Caco-2 (cell line): ENCODE measurements at places on chromosomes 2 and 18. TPM values are rescaled to one million over a fixed set of nuclear protein-coding genes. Genes with fewer than 3 reads are reported as not detected.
A peak's percentile ranks its signal among the peaks of the same experiment; 100 is the strongest.

GRCh38 chr2:232315049-232315922 lies 63.3 kb upstream of the ALPP start:
- DNase-seq = no peak
- H3K4me1 ChIP-seq = no peaks in the 10 kb centered on the region
- no peaks in the 10 kb centered on the region for H3K36me3 ChIP-seq

GKN1 gene
- not detected in 2 replicates for total RNA-seq

- no peaks in the 10 kb centered on the region for H3K27me3 ChIP-seq
- peaks cover 26% of the 10 kb centered on the region for H3K4me1 ChIP-seq
- no peak within 1 kb of the TSS for H3K27ac ChIP-seq
- DNase-seq = peak; percentile 55
These were observed at the start of gene RNPEPL1 for GRCh38 chr2:240567872-240568677. RNPEPL1 (plus strand) TSS chr2:240568484; CDS start chr2:240568587, 103 bp downstream.

- no peak overlapping the region for H3K4me3 ChIP-seq
- H3K27ac ChIP-seq = no peak overlapping the region
- no peak for DNase-seq
- H3K27me3 ChIP-seq = no peaks in the 10 kb centered on the region
- no peaks in the 10 kb centered on the region for H3K36me3 ChIP-seq
- peaks cover 6% of the 10 kb centered on the region; the same call in 1 of the 2 replicates for H3K4me1 ChIP-seq
These were observed 188.9 kb downstream of the MYO1B start for GRCh38 chr2:191434072-191434471.

GRCh38 chr2:223602972-223603371 lies 811 bp upstream of the SCG2 start:
- no peaks in the 10 kb centered on the region for H3K27me3 ChIP-seq
- no peaks in the 10 kb centered on the region for H3K4me1 ChIP-seq
- no peak overlapping the region for H3K27ac ChIP-seq
- no peaks in the 10 kb centered on the region for H3K36me3 ChIP-seq

RAD51AP2 gene
- total RNA-seq = not detected in 2 replicates

- H3K27ac ChIP-seq = no peak overlapping the region
- H3K27me3 ChIP-seq = no peaks in the 10 kb centered on the region
- H3K36me3 ChIP-seq = no peaks in the 10 kb centered on the region
- no peak for DNase-seq
These were observed 35.0 kb downstream of the NDC80 start for GRCh38 chr18:2606335-2606734.

IL36G gene
- total RNA-seq = not detected in 2 replicates

IL1RL2 gene
- total RNA-seq = not detected in 2 replicates

KCNIP3 gene
- total RNA-seq = not detected in 2 replicates

AMER3 gene
- total RNA-seq = 0.79 TPM in 2 replicates

DNA sequence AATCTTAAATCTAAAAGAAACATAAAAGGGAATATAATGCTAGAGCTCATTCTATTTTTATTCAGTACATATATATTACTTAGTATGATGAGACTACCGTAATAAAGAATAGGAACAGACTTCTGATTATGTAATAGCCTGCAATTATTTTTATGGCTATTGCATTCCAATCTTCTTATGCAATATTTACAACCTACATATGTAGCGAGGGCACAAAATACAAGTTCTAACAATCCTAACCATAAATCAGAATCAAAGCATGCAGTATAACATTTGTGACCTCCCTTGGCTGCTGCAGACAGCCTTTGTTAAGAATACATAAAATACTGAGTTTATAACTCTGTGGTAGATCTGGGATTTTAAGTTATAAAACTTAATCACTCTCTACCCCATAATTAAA lies 177.6 kb downstream of the BABAM2 start:
- no peaks in the 10 kb centered on the region for H3K27me3 ChIP-seq
- H3K4me1 ChIP-seq = peaks cover 19% of the 10 kb centered on the region
- no peak overlapping the region for H3K27ac ChIP-seq

DNA sequence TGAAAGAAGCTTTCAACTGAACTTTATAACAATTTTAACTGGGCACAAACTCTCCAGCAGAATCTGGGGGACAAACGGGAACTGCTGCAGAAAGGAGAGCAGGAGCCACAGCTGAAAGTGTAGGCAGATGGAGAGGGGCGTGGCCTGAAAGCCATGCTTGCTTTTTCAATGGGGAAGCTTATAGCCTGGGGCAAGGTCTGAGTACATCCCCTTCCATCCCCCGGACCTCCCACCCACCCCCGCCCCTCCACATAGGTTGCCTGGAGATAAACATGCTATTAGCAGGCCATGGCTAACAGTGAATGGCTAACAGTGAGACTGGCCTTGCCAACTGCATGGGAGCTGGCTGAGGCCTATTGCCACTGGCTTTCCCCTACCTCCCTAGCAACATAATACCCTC lies 317.9 kb upstream of the TANK start:
- no peaks in the 10 kb centered on the region for H3K36me3 ChIP-seq
- no peak overlapping the region for H3K27ac ChIP-seq
- no peak overlapping the region for H3K4me3 ChIP-seq
- 0 out of 2 replicates have a peak, but pooled peaks cover 5% of the 10 kb centered on the region for H3K4me1 ChIP-seq
- DNase-seq = no peak
- H3K27me3 ChIP-seq = no peaks in the 10 kb centered on the region

DNA sequence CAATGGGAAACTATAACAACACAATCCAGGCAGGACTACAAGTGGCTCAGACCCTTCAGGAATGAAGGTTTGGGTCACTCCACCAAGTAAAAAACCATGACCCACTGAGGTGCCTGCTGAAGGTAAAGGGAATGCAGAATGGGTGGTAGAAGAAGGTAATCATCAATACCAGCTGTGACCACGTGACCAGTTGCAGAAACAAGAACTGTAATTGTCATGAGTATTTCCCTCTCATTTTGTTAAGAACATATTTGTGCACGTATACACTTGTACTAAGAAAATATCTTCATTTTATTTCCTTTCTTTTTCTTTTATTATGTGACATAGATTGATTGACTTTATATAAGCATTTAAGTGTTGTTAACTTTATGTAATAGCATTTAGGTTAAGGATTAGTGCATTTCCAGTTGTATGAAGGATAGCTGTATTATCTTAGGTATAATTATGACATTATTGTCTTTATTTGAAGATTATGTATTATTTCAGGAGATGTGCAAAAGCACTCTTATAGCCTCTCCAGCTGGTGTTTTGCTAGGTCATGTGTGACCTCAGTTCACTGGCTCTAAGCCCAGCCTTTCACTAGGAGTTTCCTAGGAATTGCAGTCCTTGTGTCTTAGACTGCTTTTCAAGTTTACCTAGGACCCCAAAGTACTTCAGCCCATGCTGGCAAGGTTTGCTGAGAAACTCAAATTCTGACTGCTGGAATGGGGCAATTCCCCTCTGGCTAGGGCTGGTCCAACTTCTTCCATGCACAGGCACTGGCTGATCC lies 125.7 kb upstream of the DPP10 start:
- no peak overlapping the region for H3K27ac ChIP-seq
- no peaks in the 10 kb centered on the region for H3K4me1 ChIP-seq

DNA sequence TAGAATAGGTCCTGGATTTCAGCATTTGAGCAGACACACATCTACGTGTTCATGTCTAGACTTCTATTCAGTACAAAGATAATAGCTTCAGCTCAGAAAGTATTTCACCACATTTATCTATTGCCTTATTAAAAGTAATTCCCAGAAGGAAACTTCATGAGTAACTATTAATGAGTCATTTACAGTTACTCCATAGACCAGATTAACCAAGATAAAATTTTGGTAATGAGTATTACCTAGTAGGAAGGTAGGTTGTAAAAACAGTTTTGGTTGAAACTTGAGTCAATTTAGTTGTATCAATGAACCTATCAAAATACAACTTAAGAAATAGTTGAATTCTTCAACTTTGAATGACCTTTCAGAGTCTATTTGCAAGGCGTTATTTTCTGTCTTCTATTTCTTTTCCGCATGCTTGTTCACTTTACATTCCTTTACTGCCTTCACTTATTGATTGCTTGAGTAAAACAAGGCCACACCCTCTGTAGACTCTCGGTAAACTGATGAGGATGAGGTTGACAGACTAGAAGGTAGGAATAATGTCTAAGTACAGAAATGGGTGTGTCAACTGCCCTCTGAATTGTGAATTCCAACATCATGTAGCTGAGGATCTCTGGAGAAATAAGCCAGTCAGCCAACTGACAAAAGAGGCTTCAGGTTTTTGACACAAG lies 1165.6 kb upstream of the ZEB2 start:
- no peaks in the 10 kb centered on the region for H3K36me3 ChIP-seq
- no peak overlapping the region for H3K4me3 ChIP-seq
- no peaks in the 10 kb centered on the region for H3K27me3 ChIP-seq
- no peak for DNase-seq
- H3K27ac ChIP-seq = no peak overlapping the region

DUSP2 gene
- total RNA-seq = 13.4 and 13.6 TPM in 2 replicates

DNA sequence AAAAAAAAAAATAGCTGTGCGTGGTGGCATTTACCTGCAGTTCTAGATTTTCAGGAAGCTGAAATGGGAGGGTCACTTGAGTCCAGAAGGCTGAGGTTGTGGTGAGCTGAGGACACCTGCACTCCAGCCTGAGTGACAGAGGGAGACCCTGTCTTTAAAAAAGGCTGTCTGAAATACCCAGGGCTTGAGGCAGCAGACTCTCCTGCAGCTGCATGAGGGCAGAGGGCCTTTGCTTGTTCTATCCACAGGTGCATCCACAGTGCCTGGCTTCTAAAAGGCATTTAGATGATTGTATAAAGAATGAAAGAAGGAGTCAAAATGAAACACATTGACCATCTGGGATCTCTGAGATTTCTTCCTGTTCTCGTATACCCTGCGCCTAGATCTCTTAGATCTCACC lies 152.9 kb downstream of the MGAT5 start:
- no peaks in the 10 kb centered on the region for H3K36me3 ChIP-seq
- H3K27ac ChIP-seq = no peak overlapping the region
- H3K4me1 ChIP-seq = peaks cover 4% of the 10 kb centered on the region
- no peak overlapping the region for H3K4me3 ChIP-seq
- H3K27me3 ChIP-seq = no peaks in the 10 kb centered on the region

DNA sequence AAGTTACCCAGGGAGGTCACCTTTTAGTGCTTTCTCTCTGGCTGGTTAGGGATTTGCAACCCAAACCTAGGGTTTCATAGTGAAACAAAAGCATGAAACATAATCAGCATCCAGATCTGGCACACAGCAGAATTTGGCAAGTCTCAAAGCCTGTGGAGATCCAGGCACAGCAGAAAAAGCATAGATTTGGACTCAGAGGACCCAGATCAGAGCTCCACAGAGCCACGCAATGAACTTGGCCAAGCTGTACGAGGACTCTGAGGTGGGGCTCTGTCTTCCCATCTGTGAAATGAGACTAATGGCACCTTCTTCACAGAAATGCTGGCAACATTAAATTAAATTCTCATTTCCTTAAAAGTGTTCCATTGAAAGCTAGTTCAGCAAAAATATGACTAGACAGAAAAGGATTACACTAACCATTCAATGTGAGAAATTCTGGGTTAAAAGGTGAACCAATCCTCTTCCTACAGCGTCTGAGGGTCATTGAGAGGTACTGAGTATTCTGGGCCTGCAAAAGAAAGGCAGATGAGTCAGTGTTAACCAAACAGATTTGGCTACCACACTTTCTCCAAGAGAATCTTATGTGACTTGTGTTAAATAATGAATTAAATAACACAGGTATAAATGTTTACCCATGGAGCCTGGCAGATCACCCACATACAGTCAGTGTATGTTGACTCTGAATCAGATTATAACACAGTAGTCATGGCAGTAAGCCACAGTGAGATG lies 266.3 kb downstream of the MREG start:
- no peak for DNase-seq
- peaks cover 23% of the 10 kb centered on the region for H3K4me1 ChIP-seq
- no peaks in the 10 kb centered on the region for H3K36me3 ChIP-seq
- no peaks in the 10 kb centered on the region for H3K27me3 ChIP-seq

DNA sequence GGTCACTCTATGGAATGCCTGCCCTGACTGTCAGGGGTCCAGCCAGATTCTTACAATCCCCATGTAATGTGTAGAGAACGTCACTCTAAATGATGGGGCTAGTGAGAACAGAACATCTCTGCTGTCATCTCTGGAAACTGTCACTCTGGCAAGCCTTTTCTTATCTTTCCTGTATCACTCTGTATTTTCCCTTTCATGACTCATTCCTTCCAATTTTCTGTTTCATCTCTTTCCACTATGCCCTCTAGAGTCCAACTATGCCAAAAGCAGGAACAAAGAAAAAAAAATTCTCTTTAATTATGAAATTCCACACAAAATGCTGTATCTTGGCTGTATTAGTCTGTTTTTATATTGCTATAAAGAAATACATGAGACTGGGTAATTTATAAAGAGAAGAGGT lies 608.8 kb downstream of the ADCYAP1 start:
- H3K27ac ChIP-seq = peak overlapping the region; percentile 68
- no peak for DNase-seq
- no peak overlapping the region for H3K4me3 ChIP-seq
- H3K4me1 ChIP-seq = no peaks in the 10 kb centered on the region
- H3K36me3 ChIP-seq = no peaks in the 10 kb centered on the region

VWC2L gene
- not detected in 2 replicates for total RNA-seq

GRCh38 chr2:96485751-96486651 lies 19.2 kb downstream of the NEURL3 start:
- no peak overlapping the region for H3K27ac ChIP-seq
- H3K27me3 ChIP-seq = no peaks in the 10 kb centered on the region
- no peak overlapping the region for H3K4me3 ChIP-seq
- H3K36me3 ChIP-seq = no peaks in the 10 kb centered on the region
- DNase-seq = no peak
- no peaks in the 10 kb centered on the region for H3K4me1 ChIP-seq

CD8B gene
- total RNA-seq = 9.1 and 10.0 TPM in 2 replicates

GRCh38 chr2:33167622-33168245 lies 221.0 kb downstream of the LTBP1 start:
- H3K4me3 ChIP-seq = no peak overlapping the region
- H3K4me1 ChIP-seq = no peaks in the 10 kb centered on the region
- no peaks in the 10 kb centered on the region for H3K27me3 ChIP-seq
- no peak for DNase-seq

DNA sequence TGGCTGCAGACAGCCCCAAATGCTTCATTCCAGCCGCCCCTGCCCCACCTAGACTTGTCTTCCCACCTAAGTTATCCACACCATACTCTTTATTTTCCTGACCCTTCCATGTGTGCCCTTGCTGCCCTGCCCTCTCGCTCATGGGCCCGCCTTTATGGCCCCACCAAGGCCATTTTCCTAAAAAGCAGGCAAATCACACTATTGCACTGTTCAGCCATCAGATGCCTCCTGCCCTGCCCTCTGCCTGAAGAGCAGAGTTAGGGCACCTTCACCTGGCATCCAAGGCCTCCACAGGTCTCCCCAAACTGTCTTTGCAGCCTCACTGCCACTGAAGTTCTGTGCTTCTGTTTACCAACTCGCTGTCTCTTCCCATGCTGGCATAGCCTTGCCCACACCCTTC lies 496.7 kb downstream of the EIPR1 start:
- H3K36me3 ChIP-seq = no peaks in the 10 kb centered on the region
- no peak for DNase-seq
- H3K4me3 ChIP-seq = no peak overlapping the region
- no peaks in the 10 kb centered on the region for H3K4me1 ChIP-seq
- H3K27me3 ChIP-seq = no peaks in the 10 kb centered on the region

DNA sequence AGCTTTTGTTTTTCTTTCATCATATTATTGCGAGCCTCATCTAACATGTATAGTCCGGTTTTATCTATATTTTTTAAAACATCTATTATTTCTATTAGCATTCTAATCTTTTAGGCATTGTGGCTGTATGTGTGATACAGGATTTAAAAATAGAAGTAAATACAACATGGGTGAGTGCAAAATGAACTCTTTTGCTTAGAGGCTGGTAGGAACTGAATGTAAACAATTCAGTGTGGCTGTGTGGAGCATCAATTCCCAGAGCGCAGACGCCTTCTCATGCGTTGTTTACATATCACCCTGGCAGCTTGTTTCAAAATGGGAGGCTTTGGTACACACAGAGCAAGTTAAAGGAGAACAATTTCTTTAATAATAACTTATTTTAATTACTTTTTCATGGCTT lies 836 bp downstream of the DTNA start:
- no peak overlapping the region for H3K27ac ChIP-seq
- no peaks in the 10 kb centered on the region for H3K4me1 ChIP-seq
- H3K36me3 ChIP-seq = no peaks in the 10 kb centered on the region
- H3K4me3 ChIP-seq = no peak overlapping the region
- DNase-seq = no peak

CCDC150 gene
- total RNA-seq = 26.3 and 34.0 TPM in 2 replicates
